Epithelial cell of proximal tubule (primary cell): ENCODE measurements at places on chromosomes 7 and 10.

- DNase-seq: no peak
Observed at GRCh38 chr7:71558806-71559613, 427.1 kb downstream of the GALNT17 start.

GRCh38 chr7:106583100-106583499 lies 77.9 kb downstream of the CCDC71L start:
- no peak for DNase-seq

GRCh38 chr7:4113271-4113670 lies 568.8 kb upstream of the FOXK1 start:
- no peak for DNase-seq

- DNase-seq: no peak
Observed at GRCh38 chr7:141575654-141576448, 24.6 kb downstream of the AGK start.

- DNase-seq: no peak
Observed at GRCh38 chr10:26199841-26200240, 16.7 kb upstream of the GAD2 start.

DNA sequence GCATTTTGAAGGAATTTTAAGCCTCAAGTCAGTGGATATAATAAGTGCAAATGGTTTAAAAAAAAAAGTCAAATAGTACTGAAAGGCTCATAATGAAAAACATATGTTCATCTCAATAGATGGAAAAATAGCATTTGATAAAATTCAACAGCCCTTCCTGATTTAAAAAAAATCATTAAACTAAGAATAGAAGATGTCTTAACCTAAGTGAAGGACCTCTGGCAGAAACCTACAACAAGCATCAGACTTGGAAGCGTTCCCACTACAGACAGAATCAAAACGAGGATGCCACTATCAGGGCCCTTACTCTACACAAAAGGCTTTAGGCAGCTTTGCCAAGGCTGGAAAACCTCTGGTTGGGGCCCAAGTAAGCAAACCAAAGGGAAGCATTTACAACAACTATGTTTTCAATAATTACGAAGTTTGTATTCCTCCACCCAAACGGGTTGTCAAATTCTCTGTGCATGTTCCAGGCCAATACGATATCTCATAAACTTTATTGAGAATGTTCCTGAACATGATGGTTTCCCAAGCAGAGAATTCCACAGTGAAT lies 45.1 kb downstream of the CYTH3 start:
- DNase-seq: no peak

DNA sequence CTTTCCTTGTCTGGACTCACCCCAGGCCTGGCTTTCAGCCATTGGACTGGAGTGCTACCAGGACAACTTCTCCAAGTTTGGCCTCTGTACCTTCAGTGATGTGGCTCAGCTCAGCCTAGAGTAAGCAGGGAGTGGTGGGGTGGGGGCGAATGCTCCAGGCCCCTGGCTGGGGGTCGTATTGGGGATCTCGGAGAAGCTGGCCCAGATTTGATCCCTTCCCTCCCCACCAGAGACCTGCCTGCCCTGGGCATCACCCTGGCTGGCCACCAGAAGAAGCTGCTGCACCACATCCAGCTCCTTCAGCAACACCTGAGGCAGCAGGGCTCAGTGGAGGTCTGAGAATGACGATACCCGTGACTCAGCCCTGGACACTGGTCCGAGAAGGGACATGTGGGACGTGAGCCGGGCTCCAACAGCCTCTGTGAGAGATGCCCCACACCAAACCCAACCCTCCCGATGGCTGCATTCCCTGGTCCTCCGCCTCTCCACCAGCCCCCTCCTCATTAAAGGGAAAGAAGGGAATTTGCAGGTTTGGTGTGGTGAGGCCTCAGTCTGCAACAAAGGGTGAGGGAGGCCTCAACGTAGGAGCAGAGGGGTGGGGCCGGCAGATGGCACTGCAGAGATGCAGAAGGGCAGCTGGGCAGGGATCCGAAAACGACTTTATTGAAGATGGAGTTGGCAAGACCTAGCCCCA lies 14.8 kb downstream of the TRPV6 start:
- DNase-seq: no peak

DNA sequence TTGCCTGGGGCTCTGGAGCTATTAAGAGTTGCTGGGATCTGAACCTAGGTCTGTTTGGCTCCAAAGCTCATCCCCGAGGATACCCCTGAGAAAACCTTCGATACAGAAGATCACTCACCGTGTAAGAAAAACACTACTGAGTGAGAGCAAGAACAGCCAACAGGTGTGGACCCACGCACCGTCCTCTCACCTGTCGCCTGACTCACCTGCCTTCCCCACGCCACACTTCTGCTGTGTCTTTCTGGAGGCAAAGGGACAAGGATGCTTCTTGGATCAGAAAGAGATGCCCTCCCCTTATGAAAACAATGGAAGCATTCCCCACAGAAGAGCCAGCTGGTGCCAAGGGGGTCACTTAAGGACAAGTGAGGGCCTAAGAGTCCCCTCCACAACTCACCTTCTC lies 46.7 kb downstream of the COL13A1 start:
- no peak for DNase-seq

- DNase-seq: no peak
Observed at GRCh38 chr7:12570534-12571461, at the start of gene SCIN. Gene SCIN (plus strand): TSS chr7:12570720. CDS start chr7:12570787, 67 bp downstream.

DNA sequence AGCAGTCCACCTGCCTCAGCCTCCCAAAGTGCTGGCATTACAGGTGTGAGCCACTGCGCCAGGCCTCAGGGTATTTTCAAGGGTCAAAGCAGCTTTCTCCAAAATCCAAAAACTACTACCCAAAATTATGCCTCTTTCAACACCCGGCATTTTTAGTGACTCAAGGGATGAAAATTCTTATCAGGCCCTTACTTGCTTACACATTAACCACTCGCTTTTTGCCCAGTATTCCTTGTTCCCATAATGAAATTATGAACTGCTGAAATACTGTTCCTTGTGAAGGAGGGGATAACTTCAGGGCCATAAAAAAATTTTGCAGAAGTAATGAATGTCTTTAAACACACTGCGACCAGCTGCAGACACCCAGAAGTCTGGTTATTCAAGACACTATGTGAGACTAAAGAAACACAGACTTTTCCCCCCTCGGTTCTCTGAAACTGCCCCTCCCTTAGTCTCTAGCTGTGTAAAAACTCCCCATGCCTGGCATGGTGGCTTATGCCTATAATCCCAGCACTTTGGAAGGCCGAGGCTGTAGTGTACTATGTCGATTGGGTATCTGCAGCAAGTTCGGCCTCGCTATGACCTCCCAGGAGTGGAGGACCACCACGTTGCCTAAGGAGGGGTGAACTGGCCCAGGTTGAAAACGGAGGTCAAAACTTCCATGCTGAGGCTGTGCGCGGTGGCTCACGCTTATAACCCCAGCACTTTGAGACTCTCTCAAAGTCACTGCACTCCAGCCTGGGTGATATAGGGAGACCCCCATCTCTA lies 12.0 kb downstream of the FXYD4 start:
- no peak for DNase-seq

GRCh38 chr10:88293073-88293472 lies 290.0 kb downstream of the RNLS start:
- no peak for DNase-seq

- no peak for DNase-seq
Observed at GRCh38 chr10:125128397-125129075, 31.8 kb downstream of the CTBP2 start.

DNA sequence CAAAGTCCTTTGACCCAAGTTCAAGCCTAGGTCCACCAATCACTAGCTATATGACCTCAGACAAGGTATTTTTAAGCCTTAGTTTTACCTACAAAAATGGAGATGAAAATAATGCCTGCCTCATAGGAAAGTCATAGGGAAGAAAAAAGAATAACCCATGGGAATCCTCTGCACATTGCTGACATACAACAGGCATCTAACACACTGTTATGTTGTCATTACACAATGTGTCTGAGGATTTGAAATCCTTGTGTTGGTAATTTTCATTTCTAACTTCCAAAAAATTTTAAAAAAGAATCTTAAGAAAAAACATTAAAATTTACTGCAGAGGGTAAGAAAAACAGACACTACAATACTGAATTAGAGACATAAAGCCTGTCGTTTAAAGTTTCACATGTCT lies 5.7 kb downstream of the ANK3 start:
- no peak for DNase-seq
